NCI-H1105 (cell line): ENCODE measurements at places on chromosomes 16 and 17.

- DNase-seq: no peak
These were observed 526 bp downstream of the MOSMO start for GRCh38 chr16:22008215-22009059.

GRCh38 chr17:79082311-79083190 lies 7.9 kb downstream of the ENGASE start:
- DNase-seq: peak; percentile 26

DNA sequence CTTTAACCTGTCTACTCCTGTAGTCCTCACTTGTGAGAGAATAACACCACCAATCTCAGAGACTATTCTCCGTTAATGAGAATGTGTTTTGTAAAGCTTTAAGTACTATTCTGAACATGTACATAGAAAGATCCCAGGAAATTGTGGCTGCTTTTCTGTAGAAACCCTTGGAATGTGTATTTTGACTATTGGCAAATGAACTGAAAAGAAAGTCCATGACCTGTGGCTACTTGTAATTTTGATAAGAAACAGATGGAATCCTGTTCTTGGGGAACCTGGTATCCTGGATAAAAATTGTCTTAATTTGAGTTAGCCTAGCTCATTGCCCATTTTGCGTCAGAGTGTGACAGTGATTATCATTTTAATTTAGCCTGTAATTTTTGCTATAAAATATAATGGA lies 9.1 kb downstream of the CTCF start:
- DNase-seq: no peak

GRCh38 chr16:83952940-83953795 lies at the start of gene OSGIN1:
OSGIN1 (plus strand) TSS chr16:83953240; CDS start chr16:83957672, 4,432 bp downstream.
- peak; percentile 58 for DNase-seq

GRCh38 chr17:58531661-58532554 lies 17.5 kb upstream of the MTMR4 start:
- peak; percentile 39 for DNase-seq

- no peak for DNase-seq
These were observed 8.3 kb downstream of the ABCC3 start for GRCh38 chr17:50642722-50643656.
